Esophagus squamous epithelium (tissue), 5 donors: ENCODE measurements at places on chromosomes 1 and 21. TPM values are rescaled to one million over a fixed set of nuclear protein-coding genes. Genes with fewer than 3 reads are reported as not detected.

The OR2M3 gene
- total RNA-seq, result not detected

The SPATA21 gene
- not detected for total RNA-seq

DNA sequence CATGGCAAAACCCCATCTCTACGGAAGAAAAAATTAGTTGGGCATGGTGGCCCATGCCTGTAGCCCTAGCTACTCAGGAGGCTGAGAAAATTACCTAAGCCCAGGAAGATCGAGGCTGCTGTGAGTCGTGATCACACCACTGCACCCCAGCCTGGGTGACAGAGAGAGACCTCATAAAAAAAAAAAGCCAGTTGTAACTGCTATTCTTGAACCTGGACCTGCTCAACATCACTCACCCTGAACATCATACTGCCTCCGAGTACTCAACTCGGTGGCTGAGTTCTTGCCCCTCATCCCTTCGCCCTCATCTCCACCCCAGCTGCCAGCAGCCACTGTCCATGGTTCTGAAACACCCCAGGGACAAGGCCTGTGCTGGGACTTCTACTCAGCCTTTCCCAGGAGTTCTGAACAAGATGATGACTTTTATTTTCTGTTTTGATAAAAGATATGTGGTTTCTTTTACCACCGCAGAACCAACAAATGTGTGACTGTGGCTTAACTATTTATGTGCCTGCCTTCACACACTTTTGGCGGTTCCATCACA, 5.4 kb upstream of the DISP3 start:
- DNase-seq, result no peak

GRCh38 chr21:14797543-14797942, 251.4 kb upstream of the SAMSN1 start:
- DNase-seq, result no peak

The OR2G6 gene
- not detected for total RNA-seq

- no peak for DNase-seq
Observed at GRCh38 chr1:225882694-225883615, 775 bp upstream of the TMEM63A start.

The TRABD2B gene
- total RNA-seq, result 0.47 TPM

DNA sequence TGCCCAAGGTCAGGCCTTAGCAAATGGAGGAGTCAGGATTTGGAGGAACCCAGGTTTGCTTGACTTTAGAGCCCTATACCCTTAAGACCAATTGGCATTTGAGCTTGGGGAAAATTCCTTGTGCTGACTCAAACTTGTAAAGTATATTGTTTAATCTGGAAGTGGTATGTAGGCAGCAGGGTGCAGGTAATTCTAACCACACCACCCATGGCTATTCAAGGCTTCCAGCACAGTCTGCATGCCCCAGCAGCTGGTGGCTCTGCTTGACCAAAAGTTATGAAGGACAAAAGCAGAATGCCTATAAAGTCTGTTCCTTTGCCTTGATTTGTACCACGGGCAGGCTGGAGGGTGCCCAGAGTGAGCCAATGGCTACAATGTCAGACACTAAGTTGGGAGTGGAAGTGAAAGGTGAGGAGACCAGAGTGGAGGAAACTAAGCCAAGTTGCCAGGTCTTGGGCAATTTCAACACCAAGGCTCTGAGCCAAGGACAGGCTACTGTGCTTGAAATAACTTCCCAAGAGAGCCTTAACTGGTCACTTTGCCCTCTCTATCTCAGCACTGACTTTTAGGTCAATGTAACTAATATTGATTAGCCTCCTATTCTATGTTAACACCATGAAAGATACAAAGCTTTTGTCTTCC, 4.7 kb upstream of the G0S2 start:
- DNase-seq, result no peak

- no peak for DNase-seq
Observed at GRCh38 chr1:209620487-209620884, 31.7 kb downstream of the LAMB3 start.

DNA sequence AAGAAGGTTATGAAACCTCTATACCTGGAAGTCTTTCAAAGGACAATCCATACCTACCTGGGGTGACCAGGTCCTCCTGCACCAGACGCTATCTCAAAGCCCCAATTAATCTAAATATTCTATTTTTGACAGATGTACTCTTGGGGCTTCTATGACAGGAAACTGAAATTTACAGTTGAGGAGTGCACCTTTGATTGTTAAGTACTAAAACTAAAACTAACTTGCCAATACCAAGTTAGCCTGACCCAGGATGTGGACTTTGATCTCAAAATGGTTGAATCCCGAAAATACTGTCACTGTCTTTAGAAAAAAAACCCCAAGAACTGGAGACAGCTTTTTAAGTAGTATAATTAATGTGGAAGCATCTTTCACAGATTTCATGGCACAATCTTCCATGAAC, 162.4 kb downstream of the TTLL7 start:
- DNase-seq, result no peak

DNA sequence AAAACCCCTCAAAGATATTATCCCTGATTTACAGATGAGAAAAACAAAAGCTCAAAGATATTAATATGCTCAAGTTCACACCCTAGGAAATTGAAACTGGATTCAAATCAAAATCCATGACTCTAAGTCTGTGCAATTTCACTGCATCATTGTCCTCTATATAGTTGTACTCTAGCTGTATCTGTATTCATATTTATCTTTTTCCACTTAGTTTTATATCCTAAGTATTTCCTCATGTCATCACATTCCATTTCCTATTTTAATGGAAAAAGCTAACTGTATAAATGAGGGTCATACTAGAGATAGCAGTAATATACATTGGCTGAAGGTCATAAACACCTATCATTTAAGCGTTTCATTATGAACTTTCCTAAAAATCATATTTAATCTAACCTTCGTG, 42.2 kb upstream of the RALGPS2 start:
- no peak for DNase-seq

GRCh38 chr1:36571106-36571505, 88.4 kb upstream of the CSF3R start:
- DNase-seq, result no peak

- no peak for DNase-seq
Observed at GRCh38 chr1:213054733-213055591, 3.9 kb downstream of the RPS6KC1 start.

GRCh38 chr1:102970496-102971078, 137.7 kb downstream of the COL11A1 start:
- no peak for DNase-seq

GRCh38 chr1:193555662-193556441, 369.4 kb upstream of the B3GALT2 start:
- no peak for DNase-seq

The PPFIA4 gene
- 0.35 TPM for total RNA-seq

DNA sequence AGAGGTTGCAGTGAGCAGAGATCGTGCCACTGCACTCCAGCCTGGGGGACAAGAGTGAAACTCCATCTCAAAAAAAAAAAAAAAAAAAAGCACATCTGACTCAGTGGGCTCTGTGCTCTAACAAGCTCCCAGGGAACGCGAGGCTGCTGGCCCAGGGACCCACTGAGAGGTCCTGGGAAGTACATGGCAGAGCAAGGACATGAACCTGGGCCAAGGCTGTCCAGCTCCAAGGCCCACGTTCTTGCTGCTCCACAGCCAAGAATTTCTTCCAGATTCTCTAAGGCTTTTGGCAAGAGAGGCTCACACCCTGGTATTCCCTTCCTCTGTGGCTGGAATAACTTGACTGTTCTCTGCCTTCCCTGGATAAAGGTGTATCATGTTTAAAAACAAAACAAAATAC, 15.4 kb upstream of the AGTRAP start:
- DNase-seq, result no peak

DNA sequence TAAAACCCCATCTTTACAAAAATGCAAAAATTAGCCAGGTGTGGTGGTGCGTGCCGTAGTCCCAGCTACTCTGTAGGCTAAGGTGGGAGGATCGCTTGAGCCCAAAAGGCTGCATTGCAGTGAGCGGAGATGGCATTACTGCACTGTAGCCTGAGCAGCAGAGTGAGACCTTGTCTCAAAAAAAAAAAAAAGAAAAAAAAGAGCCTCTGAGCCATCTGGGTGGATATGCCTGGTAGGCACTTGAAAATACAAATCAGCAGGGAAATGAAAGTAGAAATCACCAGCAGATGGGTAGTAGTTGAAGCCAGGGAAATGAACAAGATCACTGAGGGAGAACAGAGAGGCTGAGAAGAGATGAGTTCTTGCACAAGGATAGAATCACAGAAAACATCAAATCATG, 131.0 kb upstream of the HMCN1 start:
- no peak for DNase-seq

GRCh38 chr1:240306673-240307072, 215.0 kb downstream of the FMN2 start:
- DNase-seq, result no peak

DNA sequence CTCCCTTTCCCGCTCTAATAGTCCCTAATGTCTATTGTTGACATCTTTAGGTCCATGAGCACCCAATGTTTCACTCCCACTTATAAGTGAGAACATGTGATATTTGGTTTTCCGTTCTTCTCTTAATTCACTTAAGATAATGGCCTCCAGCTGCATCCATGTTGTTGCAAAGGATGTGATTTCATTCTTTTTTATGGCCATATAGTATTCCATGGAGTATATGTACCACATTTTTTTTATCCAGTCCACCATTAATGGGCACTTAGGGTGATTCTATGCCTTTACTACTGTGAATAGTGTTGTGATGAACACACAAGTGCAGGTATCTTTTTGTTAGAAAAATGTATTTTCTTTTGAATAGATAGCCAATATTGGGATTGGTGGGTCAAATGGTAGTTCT, 126.0 kb upstream of the RAB3GAP2 start:
- no peak for DNase-seq

DNA sequence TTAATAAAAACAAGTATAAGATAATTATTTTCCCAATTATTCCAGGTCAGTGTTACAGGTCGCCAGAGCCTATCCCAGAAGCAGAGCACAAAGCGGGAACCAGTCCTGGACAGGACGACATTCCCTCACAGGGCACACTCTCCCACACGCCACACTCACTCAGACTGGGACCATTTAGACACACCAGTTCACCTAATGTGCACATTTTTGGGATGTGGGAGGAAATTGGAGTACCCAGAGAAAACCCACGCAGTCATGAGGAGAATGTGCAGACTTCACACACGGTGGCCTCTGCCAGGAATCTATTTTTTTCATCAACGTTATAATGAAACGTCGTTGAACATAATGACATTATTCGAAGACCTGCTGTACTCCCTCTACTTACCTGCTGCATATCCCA, 20.5 kb upstream of the NRDC start:
- no peak for DNase-seq
